CD4-positive, alpha-beta T cell treated with Interferon alpha-2 for 1 hour (primary cell): ENCODE measurements at places on chromosomes 16 and 17.

DNA sequence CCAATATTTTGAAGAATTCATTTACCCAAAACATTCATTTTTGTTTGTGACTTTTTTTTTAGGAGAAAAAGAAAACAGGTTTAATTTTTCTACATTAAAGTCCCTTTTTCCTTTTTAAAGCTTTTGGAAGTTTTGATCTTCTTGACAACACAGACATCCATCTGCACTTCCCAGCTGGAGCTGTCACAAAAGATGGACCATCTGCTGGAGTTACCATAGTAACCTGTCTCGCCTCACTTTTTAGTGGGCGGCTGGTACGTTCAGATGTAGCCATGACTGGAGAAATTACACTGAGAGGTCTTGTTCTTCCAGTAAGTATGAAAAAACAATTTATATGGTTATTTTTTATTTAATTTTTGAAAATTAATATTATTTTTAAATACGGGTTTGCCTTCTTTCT lies 37.2 kb downstream of the SIAH1 start:
- no peak for DNase-seq

GRCh38 chr17:17180141-17180603 lies 26.0 kb downstream of the PLD6 start:
- DNase-seq = no peak

- DNase-seq = no peak
These were observed 15.6 kb upstream of the FOXF1 start for GRCh38 chr16:86494565-86495356.

GRCh38 chr17:51006601-51007000 lies 114.1 kb downstream of the SPAG9 start:
- DNase-seq = no peak

- DNase-seq = no peak
These were observed 28.7 kb upstream of the CRISPLD2 start for GRCh38 chr16:84791088-84791487.

GRCh38 chr17:56393156-56393555 lies 200.3 kb upstream of the NOG start:
- no peak for DNase-seq

- DNase-seq = no peak
These were observed 154.6 kb downstream of the SEC14L1 start for GRCh38 chr17:77295241-77295853.

- no peak for DNase-seq
These were observed 47.1 kb downstream of the VMP1 start for GRCh38 chr17:59754552-59754951.

DNA sequence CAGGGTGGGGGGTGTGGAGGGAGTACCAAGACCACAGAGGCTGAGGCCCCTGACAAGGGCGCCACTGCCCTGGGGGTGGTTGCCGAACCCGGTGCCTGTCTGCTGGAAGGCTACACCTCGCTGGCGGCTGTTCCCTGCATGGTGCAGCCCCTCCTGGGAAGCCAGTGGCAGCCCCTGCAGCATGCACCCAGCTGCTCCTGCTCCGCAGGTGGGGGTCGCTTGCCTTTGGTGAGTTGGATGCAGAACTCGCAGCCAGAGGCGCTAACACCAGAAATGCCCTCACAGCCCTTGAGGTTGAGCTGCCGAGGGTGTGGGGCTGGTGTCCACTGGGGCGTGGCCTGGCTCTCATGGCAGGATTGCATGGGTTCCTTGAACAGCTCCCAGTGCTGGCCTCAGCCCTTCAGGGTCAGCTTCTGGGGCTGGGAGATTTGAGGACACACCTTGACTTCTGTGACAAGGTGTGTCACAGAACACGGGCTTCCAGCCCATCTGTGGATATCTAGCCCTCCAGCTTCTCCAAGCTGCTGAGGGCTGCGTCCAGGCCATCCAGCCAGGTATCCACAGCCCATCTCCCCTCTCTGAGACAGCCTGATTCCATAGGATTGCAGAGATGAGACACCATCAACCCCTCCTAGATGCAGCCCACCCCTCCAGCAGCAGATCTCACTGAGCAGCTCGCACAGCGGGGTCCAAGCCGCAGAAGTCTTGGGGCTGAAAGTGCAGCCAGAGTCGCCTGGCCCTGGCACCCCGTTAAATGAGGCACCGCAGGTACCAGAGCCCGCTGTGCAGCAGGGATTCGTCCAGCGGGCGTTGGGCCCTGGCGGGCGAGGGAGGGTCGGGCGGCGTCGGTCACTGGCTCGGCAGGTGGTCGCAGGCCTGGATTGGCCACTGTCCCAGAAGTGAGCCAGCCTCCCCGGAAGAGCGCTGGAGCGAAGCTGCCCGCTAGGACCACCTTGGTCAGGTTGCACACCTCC lies 586.3 kb downstream of the KCNJ18 start:
- DNase-seq = no peak

DNA sequence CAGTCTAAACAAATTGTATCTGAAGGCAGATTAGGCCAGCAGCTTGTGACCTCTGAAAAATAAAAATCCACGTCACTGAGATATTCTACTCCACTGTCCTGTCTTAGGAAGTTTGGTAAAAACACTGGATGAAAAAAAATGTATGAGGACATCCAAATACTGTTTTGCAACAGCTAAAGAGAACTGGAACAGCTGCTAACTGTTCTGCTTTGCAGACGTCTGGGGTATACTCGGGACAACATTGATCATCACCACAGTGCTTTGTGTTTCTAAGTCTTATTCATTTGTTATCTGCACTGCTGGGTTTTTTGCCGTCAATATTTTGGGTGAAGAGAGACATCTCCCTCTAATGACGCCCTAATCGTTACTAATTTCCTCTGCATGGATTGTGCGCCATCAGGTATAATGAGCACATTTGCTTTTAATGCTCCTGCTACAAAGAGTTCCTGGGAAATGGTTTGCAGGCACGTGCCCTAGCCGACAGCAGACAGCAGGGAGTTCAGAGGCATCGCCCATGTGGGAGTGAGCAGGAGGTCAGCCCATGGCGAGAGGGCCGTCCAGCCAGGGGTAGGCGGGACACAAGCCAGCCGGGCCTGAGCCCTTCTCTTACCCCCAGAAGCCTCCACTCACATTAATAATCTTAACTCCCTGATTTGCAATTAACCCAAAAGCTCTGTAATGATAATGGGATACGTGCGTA lies 87.0 kb downstream of the CBLN1 start:
- DNase-seq = no peak

DNA sequence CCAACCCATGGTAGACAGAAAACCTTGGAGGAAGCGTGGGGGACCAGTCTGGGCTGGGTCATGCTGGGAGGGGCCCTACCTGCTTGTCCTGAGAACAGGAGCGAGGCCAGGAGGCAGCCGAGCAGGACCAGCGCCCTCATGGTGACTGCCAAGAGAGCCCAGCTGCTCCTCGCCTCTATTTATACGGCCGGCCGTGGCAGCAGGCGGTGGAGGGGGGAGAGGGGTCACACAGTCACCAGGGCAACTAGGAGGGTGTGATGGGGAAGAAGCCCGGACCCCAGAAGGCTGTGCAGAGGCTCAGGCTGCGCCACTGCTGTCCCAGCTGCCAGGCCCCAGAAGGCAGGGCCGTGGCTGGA lies at the start of gene SRL:
SRL (minus strand) TSS at position 153 of the 356 bp plus-strand sequence; CDS start at position 140, 13 bp downstream.
- DNase-seq = no peak

- DNase-seq = no peak
These were observed 50.7 kb downstream of the PRMT7 start for GRCh38 chr16:68361485-68361884.

- peak; percentile 29 for DNase-seq
These were observed 185.3 kb upstream of the CACNG3 start for GRCh38 chr16:24070851-24071250.

- DNase-seq = no peak
These were observed 11.4 kb downstream of the CNEP1R1 start for GRCh38 chr16:50036426-50036825.

- DNase-seq = no peak
These were observed at the start of gene MMP25 for GRCh38 chr16:3045758-3046640. Gene MMP25 (plus strand): TSS chr16:3046561. CDS start chr16:3046918, 357 bp downstream.

DNA sequence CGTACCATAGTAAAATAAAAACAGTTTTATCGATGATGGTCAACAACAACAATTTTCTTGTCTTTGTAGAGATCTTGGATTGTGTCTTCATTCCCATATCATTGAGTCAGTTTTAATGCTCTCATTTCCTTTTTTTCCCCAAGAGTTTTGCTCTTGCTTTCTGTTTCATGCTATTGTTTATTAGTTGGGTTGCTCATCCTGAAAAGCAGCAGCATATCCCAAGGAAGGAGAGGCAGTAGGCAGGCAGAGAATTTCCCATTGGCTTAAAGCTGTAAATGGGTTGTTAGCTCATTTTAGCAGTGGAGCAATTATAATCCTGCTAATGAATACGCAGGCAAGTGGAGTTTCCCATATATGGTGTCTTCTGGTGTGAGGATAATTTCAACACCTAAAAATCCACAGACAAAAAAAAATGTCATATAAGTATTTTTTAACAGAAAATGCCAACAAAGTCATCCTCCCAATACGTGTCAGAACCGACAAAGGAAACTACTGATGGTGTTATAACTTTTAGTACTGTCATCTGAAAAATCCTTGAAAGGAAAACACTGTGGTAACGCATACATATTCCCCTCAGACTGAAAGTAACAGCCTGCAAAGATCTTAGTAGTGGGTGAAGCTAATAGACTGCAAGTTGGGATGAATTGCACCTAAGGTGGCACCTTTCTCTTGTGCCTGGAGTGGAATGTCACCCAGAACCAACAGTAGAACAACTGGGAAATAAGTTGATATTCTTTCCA lies 218.3 kb downstream of the FTO start:
- no peak for DNase-seq

GRCh38 chr17:64063766-64064224 lies 43.4 kb upstream of the ICAM2 start:
- peak; percentile 62 for DNase-seq

DNA sequence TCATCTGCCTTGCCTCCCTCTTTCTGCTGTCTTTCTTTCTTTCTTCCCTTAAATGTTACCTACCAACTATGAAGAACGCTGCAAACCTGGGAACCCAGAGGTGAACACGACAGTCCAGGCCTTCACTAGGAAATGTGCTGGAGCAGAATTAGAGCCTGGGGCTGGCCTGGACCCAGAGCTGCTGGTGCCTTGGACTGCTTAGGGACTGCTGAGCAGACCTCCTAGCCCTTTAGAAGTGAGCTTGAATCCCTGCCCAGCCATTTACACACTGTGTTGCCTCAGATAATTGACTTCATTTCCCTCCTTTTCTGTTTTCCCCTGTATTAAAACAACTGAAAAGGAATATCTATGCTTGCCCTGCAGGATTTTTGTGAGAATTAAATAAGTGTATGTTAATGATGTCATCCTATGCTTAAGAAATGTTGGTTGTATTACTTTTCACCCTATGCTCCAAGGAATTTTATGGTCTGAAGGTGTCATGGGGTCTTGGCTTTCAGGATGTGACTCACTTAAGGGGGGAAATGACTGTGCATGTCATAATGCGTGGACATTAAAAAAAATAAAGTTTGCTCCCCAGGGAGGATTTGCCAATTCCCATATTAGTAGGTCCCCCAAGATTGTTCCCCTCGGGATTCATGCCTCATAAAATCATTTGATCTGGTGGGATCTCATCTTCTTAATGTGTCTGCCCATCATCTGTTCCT lies 11.5 kb downstream of the CDH13 start:
- DNase-seq = no peak

GRCh38 chr17:60493847-60494321 lies 32.2 kb downstream of the APPBP2 start:
- DNase-seq = no peak

DNA sequence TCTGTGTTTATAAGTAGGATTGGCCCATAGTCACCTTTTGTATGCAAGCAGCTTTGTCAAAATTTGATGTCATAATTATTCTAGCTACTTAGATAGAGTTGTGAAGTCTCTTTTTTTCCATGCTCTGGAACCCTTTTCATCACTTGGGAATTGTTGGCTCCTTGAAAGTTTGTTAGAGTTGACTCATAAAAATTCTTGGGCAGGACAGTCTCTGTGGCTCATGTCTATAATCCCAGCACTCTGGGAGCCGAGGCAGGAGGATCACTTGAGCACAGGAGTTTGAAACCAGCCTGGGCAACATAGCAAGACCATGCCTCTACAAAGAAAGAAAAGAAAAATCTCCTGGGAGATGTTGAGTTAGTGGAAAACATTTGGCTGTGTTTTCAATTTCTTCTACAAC lies 45.7 kb upstream of the MRC2 start:
- DNase-seq = no peak

DNA sequence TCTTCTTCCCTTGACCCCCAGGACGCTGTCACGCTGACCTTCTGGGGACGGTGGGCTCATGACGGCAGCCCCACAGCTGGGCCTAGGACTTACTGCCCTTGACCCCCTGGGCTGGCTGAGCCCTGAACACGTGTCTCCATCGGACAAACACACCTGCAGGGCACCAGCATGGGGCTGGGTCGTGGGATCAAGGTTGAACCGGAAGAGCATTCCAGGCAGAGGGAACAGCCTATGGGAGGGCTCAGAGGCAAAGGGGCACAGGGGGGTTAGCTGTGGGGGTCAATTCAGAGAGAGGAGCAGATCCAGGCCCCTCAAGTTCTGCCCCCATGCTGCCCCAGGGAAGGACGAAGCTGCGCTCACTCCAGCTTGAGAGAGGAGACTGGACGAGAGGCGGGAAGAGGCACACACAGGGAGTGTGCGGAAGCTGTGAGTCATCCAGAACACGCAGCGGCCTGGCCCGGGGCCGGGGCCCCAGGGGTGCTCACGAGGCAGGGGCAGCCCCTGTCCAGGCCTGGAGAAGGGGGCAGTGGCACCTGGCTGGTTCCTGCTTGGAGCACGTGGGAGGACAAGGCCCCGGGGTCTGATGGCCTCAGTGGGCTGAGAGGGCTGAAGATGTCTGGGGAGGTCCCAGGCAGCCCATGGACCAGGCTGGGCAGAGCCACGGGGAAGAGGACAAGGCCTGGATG lies 9.9 kb downstream of the SSTR5 start:
- DNase-seq = no peak

DNA sequence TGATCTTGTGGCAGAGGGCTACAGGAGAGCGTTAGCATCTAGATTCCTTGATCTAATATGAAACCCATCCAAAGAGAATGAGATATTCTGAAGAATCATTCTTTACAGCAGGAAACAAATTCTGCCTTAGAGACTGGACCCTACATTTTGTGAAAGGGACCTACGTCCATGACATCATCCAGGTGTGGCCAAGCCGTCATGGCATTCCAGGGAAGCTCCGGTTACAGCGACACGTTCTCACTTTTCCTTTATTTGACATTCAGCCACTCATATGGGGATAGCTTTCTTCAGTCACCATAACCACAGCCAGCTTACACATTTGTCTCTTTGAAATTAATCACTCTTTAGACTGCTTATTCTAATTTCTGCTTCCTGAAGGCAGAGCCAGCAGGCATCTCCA lies 408.1 kb downstream of the XYLT1 start:
- DNase-seq = no peak

- DNase-seq = no peak
These were observed 335.3 kb downstream of the CNTNAP4 start for GRCh38 chr16:76612497-76612896.
